8988T (cell line): ENCODE measurements at places on chromosomes 5 and 9.

- no peak for DNase-seq
These were observed 27.0 kb downstream of the C5 start for GRCh38 chr9:121023064-121023463.

GRCh38 chr5:115588640-115589039 is 13.6 kb downstream of the TICAM2 start:
- no peak for DNase-seq

GRCh38 chr5:61657686-61658085 is 325.6 kb downstream of the ZSWIM6 start:
- no peak for DNase-seq

- no peak for DNase-seq
These were observed 92.7 kb upstream of the CACNA1B start for GRCh38 chr9:137784641-137785513.

- no peak for DNase-seq
These were observed 250.3 kb downstream of the TMEM232 start for GRCh38 chr5:110476164-110476563.

- DNase-seq: no peak
These were observed 45.3 kb upstream of the CACNA1B start for GRCh38 chr9:137832191-137832700.

- DNase-seq: peak; percentile 44
These were observed 398.1 kb downstream of the EBF1 start for GRCh38 chr5:158701406-158702177.

DNA sequence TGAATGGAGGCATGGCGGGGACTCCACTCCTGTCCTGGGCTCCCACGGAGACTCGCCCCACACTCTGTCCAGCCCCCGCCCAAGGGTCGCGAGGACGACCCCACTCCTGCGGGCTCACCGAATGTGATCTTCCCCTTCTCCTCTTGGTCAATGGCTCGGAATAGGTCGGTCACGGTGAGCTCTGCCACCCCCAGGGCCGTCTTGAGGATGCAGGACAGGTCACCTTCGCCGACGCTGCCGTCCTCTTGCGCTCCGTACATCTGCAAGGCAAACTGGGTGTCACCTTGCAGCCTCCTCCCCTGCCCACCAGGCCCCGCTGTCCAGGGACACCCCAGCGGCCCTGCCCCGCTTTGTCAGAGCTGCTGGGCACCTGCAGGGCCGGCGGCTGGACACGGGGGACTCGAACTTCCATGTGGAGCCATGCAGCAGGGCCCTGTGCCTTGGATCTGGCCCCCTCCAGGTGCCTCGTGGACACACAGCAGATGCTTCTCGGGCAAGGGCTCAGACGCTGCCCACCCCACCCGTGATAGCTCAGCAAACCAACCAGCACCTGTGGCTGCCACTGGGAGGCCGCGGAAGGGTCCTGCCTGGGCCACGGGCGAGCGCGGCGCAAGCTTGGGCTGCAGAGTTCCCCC is 21.5 kb upstream of the SLC6A3 start:
- no peak for DNase-seq

DNA sequence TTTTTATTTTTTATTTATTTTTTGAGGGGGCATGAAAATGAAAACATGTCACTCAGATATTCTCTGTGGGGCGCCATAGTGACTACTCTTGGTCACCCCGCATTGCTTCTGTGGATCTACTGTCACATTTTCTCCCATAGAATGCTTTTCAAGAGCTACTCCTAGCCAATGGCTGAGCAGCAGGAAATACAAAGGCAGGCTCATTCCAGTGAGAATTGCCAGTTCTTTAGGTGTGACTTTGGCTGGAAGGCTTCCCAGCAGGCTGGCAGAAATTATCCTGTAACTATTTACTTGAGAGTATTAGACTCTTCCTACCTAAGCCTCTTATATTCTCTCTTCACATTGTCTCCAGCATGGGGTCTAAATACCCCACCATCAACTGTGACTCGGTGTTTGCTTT is 21.0 kb upstream of the PTPRD start:
- no peak for DNase-seq

DNA sequence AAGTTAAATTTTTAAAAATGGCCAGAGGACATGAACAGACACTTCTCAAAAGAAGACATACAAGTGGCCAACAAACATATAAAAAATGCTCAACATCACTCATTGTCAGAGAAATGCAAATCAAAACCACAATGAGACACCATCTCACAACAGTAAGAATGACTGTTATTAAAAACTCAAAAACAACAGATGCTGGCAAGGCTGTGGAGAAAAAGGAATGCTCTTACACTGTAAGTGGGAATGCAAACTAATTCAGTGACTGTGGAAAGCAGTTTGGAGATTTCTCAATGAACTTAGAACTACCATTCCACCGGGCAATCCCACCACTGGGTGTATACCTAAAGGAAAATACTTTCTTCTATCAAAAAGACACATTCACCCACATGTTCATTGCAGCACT is 168.5 kb upstream of the PIK3R1 start:
- no peak for DNase-seq

GRCh38 chr9:90162819-90163218 is 479.8 kb downstream of the DIRAS2 start:
- no peak for DNase-seq

DNA sequence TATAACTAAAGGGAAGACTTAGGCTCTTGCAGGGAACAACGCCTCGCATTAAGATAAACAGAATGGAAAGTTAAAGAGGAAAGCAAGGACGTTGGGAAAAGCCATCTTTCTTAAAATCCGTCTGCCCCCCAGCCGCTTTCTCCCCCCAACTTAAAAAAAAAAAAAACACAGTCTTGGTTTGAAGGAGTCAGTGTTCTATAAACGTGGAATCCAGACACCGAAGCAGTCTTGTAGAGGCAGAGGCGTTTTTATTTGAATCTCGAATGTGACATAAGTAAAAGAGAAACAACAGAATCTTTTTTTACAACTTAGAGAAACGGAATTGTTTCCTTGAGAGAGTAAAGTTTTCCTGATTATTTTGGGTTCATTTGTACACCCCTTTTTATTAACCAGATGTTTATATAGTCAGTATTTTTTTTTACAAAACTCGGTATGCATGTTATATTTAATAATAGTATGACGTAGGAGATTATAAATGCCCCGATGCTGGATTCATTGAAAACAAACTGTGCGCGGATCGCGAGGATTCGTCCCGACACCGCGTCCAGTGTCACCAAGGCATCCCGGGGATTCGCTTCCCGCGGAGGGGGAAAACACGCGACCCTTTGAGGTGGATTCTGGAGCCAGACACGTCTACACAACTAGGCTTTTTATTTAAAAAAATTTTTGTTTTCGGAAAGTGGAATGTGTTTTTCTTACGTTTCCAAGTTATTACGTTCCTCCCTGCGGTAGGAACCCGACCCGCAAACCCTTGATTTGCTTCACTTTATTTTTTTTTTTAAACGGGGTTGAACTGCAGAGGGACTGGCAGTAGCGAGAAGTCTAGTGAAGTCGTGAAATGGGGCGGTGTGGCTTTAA is 6.7 kb downstream of the PTCH1 start:
- DNase-seq: no peak

DNA sequence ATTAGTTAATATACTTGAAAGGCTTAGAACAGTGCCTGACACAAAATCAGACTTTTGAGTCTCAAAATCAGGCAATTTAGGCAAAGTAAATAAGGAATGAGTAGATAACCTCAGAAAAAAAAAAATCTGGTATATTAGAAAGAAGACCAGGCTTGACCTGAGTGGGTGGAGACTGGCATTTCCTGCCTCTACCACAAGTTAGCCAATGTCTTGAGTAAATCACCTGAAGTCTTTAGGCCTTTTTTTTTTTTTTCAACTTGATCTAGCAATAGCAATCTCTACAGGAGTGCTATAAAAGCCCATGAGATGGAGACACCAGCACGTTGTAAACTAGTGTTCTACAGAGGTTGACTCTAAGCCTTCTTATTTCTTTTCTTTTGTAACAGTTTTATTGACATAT is 104.2 kb upstream of the RASEF start:
- no peak for DNase-seq

- no peak for DNase-seq
These were observed 224.5 kb upstream of the RFX3 start for GRCh38 chr9:3750321-3750720.

GRCh38 chr5:177403102-177403791 is 2.8 kb upstream of the PFN3 start:
- DNase-seq: no peak

DNA sequence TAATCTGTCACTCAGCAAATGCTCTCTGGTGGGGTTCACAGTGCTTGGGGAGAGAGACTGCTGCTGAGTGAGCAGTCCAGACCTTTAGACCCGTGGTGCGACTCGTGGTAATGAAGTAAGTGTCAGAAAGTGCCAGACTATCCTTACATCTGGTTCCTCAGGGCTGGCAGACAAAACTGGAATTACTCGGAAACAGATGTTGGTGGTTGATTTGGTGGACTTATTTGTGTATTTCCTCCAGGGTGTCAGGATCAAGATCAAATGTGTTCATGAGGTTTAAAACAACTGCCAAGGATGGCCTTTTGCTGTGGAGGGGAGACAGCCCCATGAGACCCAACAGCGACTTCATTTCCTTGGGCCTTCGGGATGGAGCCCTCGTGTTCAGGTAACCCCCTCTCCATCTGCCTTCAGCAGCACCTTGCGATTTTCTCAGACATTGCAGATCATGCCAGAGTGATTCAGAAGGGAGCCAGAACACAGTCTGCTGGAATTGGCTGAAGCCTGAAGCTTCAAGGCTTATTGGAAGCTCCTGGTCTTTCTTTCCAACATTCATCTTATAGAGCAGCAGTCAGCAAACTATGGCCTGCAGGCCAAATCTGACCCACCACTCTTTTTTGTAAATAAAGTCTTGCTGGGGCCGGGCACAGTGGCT is 105.2 kb downstream of the LIFR start:
- DNase-seq: no peak

DNA sequence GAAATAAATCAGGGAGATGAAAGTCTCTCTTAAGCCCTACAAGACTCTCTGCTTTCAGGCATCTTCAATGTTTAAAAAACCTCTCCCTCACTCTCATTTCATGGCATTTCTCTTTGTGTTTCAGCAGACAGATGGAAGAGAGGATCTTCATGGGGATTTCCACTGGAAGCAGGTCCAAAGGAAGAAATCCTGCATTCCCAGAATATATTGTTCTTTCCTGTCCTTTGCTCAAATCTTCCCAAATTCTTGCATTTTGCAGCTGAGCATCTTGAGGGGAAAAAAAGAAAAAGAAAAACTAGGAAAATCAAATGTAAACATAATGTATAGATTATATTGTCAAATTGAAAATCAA is 382.2 kb downstream of the ENC1 start:
- no peak for DNase-seq

GRCh38 chr5:149747141-149747832 is 17.2 kb downstream of the PPARGC1B start:
- no peak for DNase-seq

DNA sequence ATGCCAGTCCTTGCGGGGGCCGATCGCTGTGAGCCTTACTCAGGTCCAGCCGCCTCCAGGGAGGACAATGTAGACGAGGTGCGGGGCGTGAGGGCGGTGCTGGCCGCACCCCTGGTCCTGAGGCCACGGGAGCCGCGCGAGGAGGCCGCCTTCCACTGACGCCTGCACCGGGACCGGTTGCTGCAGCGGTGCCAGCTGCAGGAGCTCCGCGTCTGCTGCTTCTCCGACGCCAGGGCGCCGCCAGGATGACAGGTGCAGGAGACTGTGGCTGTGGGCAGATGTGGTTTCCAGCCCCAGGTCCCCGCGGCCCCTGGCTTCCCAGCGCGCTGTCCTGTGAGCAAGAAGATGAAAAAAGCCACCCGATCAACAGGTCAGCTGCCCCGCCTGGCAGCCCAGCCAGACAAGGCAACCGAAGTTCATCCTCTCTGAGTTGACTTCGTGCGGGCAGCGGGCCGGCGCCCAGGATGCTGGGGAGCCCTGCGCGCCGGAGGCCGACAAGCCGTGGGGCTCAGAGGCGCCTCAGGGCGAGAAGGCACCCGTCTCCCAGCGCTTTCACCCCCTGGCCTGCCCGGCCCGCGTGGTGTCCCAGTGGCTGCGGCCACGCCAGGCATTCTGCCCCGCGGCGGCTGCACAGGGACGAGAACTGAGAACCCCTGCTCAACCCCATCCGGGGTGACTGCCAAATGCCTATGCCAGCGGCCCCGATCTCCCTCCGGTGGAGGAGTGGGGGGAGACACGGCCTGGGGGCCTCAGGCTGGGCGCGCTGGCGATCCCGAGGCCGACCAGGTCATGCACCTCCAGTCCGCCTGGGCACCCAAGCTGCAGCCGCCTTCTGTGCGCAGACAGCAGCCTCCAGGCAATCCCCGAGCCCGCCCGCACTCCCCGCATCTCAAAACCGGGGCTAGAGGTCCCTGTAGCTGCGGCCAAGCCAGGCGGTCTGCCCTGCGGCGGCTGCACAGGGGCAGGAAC is 43.4 kb upstream of the BICD2 start:
- no peak for DNase-seq

- no peak for DNase-seq
These were observed 26.7 kb upstream of the CAMK4 start for GRCh38 chr5:111197523-111197922.

DNA sequence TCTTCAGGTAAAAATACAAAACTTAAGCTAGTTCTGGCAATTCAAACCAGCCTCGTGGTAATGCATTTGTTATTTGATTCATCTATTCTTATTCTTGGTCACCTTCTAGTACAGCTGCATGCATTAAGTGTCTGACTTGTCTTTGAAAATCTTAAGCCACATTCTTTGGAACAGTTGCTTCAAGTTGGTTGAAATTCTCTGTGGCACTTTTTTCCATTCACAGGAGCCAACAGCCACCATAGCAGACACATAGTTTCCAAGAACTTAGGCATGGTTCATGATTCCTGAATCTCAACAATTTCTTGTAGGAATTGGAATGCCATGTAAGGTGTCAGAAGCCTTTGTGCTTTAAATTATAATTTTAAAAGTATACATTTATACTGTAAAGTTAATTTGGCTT is 47.4 kb upstream of the MEF2C start:
- DNase-seq: no peak

- no peak for DNase-seq
These were observed 415.0 kb downstream of the KCTD16 start for GRCh38 chr5:144585681-144586080.

GRCh38 chr5:141605523-141606277 is 13.1 kb downstream of the DIAPH1 start:
- no peak for DNase-seq

GRCh38 chr9:463455-464171 is 248.9 kb downstream of the DOCK8 start:
- DNase-seq: no peak

DNA sequence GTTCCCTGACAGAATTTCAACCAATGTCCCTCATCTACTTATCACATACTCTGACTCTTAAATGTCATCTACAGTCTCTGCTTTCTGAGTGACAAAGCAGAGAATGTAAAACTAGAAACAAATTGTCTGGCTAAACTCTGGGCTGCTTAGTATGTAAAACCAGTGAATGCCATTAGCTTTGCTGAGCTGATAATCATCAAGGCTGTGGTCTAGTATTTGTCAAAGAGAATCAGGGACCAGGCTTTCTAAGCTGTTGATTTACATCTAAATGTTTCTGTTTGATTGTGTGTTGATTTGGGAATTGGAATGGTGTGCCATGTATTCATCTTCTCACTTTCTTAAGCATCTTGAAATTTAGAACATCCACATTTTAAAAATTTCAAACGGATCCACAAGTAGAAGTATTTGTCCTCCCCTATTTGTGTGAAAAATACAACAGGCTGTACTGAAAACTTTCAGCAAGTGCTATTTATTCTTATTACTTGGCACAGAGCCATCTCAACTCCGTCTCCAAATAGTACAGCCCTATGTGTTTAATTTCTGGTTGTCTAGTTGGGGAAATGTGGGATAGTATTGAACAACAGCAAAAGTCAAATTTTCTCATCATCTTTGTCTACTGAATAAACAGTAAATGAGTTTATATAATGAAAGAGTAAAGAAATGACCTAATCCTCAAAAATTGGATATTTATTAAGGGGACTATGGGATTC is 251.5 kb downstream of the KCTD16 start:
- DNase-seq: no peak

- no peak for DNase-seq
These were observed 5.9 kb downstream of the FKBP15 start for GRCh38 chr9:113215132-113215531.
